ENCODE measurements at places on chromosomes 7 and 10.

GRCh38 chr10:112124866-112125265 lies 58.7 kb downstream of the GPAM start:
- DNase-seq = no peak

DNA sequence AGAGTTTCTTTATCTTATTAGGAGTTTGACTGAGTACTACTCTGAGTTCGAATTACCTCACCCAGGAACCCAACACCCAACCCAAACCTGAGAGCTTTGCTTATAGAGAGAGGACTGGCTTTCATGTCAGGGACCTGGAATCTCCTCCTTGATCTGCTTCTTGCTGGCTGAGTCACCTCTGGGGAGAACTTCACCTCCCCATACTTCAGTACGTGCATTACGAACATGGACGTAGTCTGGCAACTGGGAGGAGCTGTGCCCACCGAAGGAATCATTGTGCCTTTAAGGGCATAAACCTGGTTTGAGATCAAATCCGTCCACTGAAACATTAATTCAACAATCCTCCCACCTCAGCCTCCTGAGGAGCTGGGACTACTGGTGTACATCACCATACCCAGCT lies 12.2 kb upstream of the PSAP start:
- DNase-seq = no peak

DNA sequence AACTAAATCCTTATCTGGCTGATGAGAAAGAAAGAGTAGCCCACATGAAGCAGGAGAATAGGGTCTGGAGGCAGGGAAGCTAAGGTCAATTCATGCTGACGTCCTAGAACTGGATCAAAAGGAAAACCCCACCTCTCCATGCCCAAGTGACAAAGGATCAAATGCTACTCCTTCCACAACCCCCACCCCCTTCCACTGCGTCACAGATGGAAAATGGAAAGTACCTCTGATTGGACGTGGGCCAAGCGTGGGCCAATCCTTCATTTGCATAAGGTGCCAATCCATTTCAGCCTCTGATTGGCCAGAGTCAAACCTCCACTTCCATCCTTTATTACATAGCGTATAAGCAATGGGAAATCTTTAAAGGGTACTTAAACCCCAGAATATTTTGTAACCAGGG lies 431.3 kb upstream of the ETV1 start:
- DNase-seq = no peak

GRCh38 chr10:24727786-24728185 lies 4.1 kb upstream of the ARHGAP21 start:
- no peak for DNase-seq

DNA sequence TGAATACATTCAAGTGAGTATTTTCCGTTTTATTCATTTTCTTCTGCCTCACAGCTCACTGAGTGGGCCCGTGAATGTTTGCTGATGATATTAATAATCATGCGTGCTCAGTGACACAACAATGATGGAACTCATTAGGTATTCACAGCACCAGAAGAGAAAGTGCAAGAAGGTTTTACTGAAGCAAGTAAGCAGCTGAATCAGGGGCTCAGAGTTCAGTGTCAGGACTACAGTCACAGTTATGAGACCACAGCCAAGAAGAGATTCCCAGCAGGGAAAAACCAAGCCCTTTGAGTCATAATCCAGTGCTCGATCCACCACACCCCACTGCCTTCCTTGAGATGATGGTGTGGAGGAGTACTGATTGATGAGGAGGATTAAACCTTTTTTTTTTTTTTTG lies 247.4 kb downstream of the KIAA1217 start:
- DNase-seq = peak; percentile 96

DNA sequence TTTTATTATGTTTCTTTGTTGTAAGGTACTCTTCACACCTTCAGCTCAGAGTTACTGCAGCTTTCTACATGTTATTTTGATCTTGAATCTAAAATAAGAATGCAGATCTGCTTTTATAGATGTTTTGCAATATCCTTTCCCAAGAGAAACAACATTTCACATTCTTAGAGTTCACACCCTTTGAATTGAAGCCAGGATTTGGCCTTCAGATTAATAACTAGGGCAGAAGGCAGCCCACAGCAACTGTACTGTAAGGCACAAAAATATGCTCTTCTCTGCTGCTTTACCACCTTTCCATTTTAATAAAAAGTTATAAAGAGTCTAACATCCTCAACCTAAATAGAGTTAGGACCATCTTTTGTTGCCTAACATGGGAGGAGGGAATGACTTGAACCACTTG lies 224.7 kb downstream of the LHFPL3 start:
- no peak for DNase-seq

DNA sequence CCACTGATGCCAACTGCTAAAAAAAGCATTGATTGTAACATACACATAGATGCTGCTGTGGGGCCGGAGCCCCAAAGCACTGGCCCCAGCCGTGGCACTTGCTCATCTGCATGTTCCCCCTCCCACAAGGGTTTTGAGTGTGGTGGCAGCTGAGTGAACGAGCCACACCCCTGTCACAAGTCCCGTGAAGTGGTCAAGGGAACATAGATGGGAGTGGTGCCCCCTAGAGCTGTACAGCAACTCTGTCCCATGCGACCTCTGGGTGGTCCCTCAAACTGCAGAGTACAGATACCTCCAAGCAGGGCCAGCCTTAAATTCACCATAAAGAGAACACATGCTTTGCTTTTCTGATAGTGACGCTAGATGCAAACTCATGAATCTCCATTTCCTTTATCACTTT lies 503.3 kb upstream of the NRP1 start:
- DNase-seq = no peak

- DNase-seq = peak; percentile 62
Measured at GRCh38 chr7:91945476-91945875, 4.8 kb downstream of the AKAP9 start.

- no peak for DNase-seq
Measured at GRCh38 chr7:148625342-148625741, 34.8 kb downstream of the C7orf33 start.

GRCh38 chr10:16583382-16583781 lies 61.7 kb upstream of the C1QL3 start:
- DNase-seq = peak; percentile 4

- DNase-seq = peak; percentile 68
Measured at GRCh38 chr10:34889004-34889869, 74.1 kb upstream of the PARD3 start.

- peak; percentile 11 for DNase-seq
Measured at GRCh38 chr10:128268015-128268722, 141.9 kb upstream of the MKI67 start.

- peak; percentile 93 for DNase-seq
Measured at GRCh38 chr10:86687750-86688149, 19.4 kb downstream of the LDB3 start.

DNA sequence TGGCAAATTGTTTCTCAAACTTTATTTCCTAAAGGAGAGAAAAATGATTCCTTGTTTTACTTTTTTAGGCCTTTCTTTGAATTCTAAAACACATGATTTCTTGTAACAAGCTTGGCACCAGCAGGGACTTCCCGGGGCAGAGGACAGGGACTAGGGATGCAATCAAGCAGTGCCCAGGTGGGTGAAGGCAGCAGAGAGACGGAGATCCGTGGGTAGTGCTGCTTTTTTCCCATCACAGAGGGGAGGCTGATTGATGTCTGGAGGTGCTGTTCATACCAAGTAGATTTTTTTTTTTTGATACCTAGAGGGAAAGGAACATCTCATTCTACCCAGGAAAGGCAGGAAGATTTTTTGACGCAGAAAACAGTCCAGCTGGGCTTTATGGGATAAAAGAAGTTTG lies 91.9 kb downstream of the FAM171A1 start:
- DNase-seq = no peak

- DNase-seq = peak; percentile 80
Measured at GRCh38 chr7:85030893-85031292, 156.0 kb downstream of the SEMA3D start.

- DNase-seq = no peak
Measured at GRCh38 chr7:23214938-23215337, 31.6 kb upstream of the GPNMB start.

DNA sequence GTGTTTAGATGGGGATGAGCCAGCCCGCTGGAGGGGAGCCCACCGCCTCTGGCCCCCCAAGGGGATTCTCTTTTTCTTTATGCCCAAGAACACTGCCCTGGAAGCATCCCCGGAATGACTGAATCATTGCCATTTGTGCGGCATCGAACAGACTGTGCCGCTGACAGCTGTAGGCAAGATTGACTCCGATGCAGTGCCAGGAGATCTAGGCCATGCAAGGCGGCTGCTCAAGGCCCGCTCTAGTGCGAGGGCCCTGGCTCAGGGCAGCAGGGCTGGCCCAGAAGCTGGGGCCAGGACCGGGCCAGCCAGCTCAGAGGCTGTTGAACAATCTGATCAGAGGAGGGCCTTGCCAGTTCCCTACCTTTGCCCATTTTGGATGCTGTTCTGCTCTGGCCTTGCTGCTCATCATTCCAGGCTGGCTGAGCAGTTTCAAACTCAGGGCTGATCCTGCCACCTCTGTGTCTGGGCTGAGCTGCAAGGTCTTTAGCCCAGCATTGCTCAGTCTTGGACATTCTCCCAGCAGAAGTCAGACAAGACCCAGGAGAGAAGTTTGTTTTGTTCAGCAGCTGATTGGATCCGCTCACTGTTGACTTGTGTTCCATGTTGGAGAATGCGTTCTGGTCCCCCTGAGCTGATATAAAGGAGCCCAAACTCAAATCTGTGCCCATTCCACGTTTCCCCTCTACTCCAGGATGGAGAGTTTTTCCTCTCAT lies 485.3 kb upstream of the GALNT17 start:
- DNase-seq = no peak

DNA sequence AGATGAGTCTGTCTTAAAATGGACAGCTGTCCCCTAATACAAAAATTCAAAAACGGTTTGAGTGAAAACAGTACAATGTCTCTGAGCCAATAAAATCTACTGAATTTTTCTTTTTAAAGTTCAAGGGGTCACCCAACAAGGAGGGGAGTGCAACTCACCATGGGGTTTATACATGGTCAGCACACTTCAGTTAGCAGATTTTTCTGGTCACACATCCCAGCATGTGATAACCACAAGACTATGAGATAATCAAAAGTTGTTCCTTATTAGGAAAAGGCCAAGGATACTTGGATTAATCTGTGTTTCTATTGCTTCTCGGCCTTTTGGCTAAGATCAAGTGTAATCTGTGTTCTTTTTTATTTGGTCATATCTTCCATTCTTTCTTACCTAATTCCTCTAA lies 31.6 kb downstream of the ABCB5 start:
- DNase-seq = peak; percentile 19

DNA sequence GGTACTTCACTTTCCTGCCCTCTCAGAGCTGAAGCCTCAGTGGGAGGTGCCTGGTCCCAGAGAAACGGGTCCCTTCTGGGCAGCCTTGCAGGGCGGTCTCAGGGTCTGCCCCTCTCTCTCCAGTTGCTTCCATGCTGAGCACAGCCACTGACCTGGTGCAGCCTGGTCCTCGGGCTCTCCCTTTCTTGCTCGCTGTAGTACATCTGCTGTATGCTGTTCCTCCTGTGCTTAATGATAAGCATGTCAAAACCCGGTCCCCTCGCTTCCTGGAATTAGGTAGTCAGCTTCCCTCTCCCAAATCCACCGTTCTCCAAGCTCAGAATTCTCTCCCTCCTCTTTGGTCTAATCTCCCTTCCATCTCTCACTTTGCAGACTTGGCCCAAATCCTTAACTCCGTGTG lies 11.0 kb upstream of the HPS1 start:
- no peak for DNase-seq

- no peak for DNase-seq
Measured at GRCh38 chr7:141352955-141353354, 198.3 kb upstream of the AGK start.

- DNase-seq = peak; percentile 37
Measured at GRCh38 chr10:128210215-128211063, 84.2 kb upstream of the MKI67 start.

DNA sequence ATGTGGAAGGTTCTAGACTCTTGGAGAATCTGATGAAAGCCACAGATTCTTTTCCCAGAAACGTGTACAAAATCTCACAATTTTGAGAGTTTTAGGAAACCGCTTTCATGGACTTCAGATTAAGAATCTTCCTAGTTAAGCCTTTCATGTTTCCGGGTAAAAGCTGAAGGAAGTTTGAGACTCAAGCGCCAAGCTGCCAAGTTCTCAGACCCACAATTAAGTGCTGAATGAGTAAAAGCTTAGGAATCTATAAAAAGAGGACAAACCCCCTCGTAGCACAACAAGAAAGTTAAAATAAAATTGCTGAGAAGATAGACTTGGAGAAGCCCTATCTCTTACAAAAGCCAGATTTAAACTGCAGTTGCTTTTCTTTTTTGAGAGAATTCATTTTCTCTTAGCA lies 99.6 kb downstream of the ST8SIA6 start:
- no peak for DNase-seq

- peak; percentile 70 for DNase-seq
Measured at GRCh38 chr7:114988755-114989375, 67.0 kb downstream of the MDFIC start.

DNA sequence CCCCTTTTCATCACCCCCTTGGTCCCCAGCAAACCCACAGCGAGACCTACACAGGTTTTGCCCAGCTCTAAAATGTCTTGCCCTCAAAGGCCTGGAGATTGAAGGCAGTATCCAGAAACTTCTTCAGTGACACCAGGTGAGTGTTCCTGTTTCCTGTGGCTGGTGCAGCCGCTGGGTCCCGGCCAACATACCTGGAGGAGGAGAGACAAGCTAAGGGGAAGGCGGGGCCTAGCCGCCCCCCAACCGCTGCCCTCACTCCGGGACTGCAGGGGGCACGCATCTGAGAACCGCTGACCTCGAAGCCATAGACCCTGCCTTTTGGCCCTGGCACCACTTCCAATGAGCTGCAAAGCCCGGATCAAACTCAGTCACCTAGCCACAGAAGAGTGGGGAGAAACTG lies 27.0 kb downstream of the OGDHL start:
- no peak for DNase-seq

- DNase-seq = no peak
Measured at GRCh38 chr10:29917311-29917710, 142.1 kb downstream of the JCAD start.

DNA sequence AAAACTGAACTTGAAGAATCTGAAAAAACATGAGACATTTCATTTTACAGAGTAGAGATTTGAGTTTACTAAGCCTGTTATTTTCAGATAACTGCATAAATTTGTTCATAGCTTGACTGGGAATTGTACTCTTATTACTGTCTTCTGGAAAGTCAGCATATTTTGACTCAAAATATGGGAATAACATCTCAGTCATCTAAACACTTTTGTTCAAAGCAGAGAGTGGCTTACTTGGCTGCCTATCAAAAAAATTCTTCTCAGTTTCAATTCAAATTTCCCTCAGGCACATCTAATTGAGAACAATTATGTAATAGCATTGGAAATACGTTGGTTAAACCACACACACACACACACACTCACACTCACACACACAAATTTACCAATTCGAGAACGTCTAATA lies 384.6 kb downstream of the ARL4A start:
- no peak for DNase-seq

DNA sequence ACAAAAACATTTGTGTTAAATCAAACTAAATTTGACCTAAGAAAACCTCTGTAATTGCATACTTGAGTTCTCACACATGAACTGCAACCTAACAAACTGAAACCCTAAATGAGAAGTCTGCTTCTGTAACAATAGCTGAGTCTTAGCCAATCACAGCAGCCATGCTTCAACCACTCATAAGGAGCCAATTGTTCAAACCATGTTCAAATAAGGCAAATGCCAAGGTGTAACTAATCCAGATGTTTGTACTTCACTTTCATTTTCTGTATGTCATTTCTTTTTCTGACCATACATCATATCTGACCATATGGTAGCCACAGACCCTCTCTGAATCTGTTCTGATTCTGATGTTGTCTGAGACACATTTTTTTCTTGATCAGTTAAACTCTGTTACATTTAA lies 47.5 kb upstream of the ANTXRL start:
- DNase-seq = no peak

- DNase-seq = no peak
Measured at GRCh38 chr7:78675511-78675910, 778.0 kb downstream of the MAGI2 start.

- no peak for DNase-seq
Measured at GRCh38 chr7:157645539-157645938, 308.7 kb downstream of the DNAJB6 start.
